ENCODE measurements at places on chromosomes 5 and 9.
A peak's percentile ranks its signal among the peaks of the same experiment; 100 is the strongest.

DNA sequence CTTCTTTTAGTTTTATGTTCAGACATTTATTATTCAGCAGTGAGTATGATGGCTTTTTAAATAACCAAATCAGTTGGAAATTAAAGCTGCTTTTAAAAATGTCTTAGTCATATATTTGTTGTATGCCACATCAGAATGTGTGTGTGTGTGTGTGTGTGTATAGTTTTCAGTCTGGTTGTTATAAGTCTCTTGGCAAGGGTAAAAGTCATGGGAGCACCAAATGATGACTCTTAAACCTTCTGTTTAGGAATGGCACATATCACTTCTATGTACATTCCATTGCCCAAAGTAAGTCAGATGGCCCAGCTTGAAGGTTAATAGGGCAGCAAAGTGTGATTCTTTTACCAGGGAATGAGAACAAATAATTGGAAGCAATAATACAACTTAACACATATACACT lies 135.9 kb downstream of the RNF180 start:
- DNase-seq = no peak

GRCh38 chr9:134949681-134950385 lies 32.1 kb upstream of the FCN1 start:
- DNase-seq = no peak

DNA sequence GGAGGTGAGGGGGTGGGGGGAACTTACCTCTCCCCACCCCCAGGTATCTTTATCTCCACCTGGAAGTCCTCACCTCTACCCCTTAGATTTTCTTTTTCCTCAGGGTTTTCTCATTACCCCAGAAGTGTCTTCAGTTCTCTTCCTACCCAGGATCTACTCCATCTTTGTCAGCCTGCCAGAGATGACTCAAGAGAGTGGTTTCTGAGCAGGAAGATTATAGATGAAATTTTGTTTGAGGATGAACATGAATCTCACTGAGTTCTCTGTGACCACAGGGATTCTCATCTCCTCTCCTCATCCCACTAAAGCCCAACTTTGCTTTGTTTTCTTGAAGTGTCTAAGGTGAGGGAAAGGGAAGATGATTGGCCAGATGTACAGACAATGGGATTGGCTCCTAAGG lies 5.2 kb upstream of the HINT2 start:
- DNase-seq = no peak

- DNase-seq = peak; percentile 10
Observed at GRCh38 chr5:93735378-93735777, 6.0 kb downstream of the POU5F2 start.

DNA sequence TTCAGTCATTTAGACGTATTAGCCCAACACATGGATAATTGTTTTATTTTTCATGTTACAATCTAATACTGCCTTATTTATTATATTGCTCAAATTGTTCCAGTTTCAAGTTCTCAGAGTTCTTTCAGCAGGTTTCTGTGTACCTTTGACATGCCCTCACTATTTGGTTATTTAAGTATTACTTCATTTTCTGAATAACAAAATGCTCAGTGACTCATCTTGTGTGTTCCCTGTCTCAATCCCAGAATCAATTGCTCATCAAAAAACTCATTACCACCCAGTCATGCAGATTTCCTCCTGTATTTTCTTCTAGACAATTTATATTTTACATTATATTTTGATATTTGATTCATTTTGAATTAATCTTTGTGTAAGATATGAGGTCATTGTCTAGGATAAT lies 562.6 kb downstream of the ANXA1 start:
- DNase-seq = no peak

Measured in AG04450 (cell line).